SK-N-SH (cell line): ENCODE measurements at places on chromosomes 5 and 9. TPM values are rescaled to one million over a fixed set of nuclear protein-coding genes. Genes with fewer than 3 reads are reported as not detected.

- no peaks in the 10 kb centered on the region for H3K4me1 ChIP-seq
- H3K27ac ChIP-seq = no peak overlapping the region
- H3K27me3 ChIP-seq = no peaks in the 10 kb centered on the region
- H3K4me3 ChIP-seq = no peak overlapping the region
- peaks cover 59% of the 10 kb centered on the region for H3K36me3 ChIP-seq
Observed at GRCh38 chr5:154298065-154298464, 107.5 kb downstream of the GALNT10 start.

GRCh38 chr9:109033941-109034700 is 20.8 kb upstream of the CTNNAL1 start:
- H3K4me1 ChIP-seq = peaks cover 26% of the 10 kb centered on the region; the same call in 1 of the 2 replicates
- peaks cover 49% of the 10 kb centered on the region for H3K36me3 ChIP-seq
- DNase-seq = no peak
- no peaks in the 10 kb centered on the region for H3K27me3 ChIP-seq

DNA sequence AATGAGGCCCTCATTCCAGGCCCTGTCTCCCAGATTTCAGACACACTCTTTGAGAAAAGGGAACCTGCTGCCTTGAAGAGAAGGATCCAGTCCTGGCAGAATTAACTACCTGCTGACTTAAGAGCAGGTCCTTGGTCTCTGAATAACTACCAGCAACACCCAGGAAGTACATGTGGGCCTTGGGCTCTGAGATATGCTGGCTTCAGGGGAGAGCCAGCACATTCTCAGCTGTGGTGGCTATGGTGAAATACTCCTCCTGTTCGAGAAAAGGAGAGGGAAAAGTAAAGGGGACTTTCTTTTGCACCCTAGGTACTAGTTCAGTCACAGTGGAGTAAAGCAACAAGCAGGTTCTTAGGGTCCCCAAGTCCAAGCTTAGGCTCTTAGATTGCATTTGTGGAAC is 120.0 kb downstream of the HMHB1 start:
- no peaks in the 10 kb centered on the region for H3K4me1 ChIP-seq
- no peak overlapping the region for H3K4me3 ChIP-seq
- no peaks in the 10 kb centered on the region for H3K36me3 ChIP-seq
- H3K27ac ChIP-seq = no peak overlapping the region
- H3K27me3 ChIP-seq = no peaks in the 10 kb centered on the region
- DNase-seq = no peak

DNA sequence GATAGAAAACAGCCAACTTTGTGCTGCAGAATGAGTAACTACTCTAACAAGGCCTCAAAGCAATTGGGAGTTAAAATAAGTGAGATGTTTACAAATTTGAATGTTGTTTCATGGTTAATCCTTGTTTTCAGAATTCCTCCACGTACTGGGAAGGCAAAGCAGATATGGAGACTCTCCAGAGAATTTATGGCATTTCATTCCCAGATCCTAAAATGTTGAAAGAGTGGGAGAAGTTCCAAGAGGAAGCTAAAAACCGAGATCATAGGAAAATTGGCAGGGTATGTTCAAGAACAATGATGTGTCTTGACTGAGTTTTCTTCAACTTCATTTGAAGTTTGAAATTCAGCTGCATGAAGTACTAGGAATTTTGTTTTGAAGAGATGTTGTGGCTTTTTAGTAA is 16.4 kb downstream of the TARS1 start:
- no peak overlapping the region for H3K27ac ChIP-seq
- H3K4me3 ChIP-seq = no peak overlapping the region
- peaks cover 97% of the 10 kb centered on the region for H3K36me3 ChIP-seq
- no peaks in the 10 kb centered on the region for H3K27me3 ChIP-seq
- H3K4me1 ChIP-seq = no peaks in the 10 kb centered on the region

- no peak for DNase-seq
- peaks cover 26% of the 10 kb centered on the region for H3K27me3 ChIP-seq
- H3K4me1 ChIP-seq = 0 out of 2 replicates have a peak, but pooled peaks cover 5% of the 10 kb centered on the region
- H3K27ac ChIP-seq = no peak overlapping the region
Observed at GRCh38 chr9:107483666-107484065, 5.9 kb downstream of the KLF4 start.

DNA sequence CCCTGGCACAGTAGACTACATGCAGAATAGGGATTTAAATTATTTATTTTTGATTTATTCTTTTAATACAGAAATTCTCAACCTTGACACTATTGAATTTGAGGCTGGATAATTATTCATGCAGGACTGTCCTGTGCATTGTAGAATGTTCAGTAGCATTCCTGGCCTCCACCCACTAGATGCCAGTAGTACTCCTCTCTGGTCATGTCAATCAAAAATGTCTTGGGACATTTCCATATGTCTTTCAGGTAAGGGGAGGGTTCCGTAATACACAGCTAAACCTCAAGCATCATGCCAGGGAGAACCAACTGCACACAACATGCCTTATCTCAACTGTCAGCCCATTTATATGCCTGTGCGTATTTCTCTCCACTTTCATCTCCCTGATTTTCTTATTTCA is 231.8 kb downstream of the BRINP1 start:
- no peaks in the 10 kb centered on the region for H3K27me3 ChIP-seq
- no peak overlapping the region for H3K27ac ChIP-seq
- no peak overlapping the region for H3K4me3 ChIP-seq
- no peaks in the 10 kb centered on the region for H3K36me3 ChIP-seq
- no peaks in the 10 kb centered on the region for H3K4me1 ChIP-seq

DNA sequence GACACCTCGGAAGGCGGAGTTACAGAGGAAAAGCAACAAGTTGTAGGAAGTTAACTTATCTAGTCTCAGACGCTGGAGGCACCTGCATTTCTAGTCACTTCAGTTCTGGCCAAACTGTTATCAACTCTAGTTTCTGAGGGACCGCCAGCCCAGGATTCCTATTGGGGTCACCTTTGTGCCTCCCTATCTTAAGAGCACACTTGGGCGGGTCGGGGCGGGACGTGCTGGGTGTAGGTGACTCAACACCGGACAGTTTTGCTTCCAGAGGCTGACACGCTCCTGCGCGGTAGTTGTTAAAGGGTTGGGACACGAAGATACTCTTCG is 679 bp upstream of the KDM4C start:
- H3K4me1 ChIP-seq = peaks cover 4% of the 10 kb centered on the region
- H3K27ac ChIP-seq = peak overlapping the region; percentile 91
- H3K4me3 ChIP-seq = peak overlapping the region; percentile 77

GRCh38 chr9:3520564-3520963 is 5.2 kb downstream of the RFX3 start:
- H3K36me3 ChIP-seq = no peaks in the 10 kb centered on the region
- H3K27me3 ChIP-seq = no peaks in the 10 kb centered on the region
- H3K27ac ChIP-seq = no peak overlapping the region

DNA sequence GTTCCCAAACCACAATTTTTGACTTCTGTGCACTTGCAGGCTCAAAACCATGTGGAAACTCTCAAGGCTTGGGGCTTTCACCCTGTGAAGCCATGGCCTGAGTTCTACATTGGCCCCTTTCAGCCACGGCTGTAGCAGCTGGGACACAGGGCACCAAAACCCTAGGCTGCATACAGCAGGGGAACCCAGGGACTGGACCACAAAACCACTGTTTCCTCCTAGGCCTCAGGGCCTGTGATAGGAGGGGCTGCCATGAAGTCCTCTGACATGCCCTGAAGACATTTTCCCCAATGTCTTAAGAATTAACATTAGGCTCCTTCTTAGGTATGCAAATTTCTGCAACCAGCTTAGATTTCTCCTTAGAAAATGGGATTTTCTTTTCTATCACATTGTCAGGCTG is 312.1 kb upstream of the TUSC1 start:
- DNase-seq = no peak
- no peak overlapping the region for H3K27ac ChIP-seq
- H3K27me3 ChIP-seq = no peaks in the 10 kb centered on the region
- no peak overlapping the region for H3K4me3 ChIP-seq

DNA sequence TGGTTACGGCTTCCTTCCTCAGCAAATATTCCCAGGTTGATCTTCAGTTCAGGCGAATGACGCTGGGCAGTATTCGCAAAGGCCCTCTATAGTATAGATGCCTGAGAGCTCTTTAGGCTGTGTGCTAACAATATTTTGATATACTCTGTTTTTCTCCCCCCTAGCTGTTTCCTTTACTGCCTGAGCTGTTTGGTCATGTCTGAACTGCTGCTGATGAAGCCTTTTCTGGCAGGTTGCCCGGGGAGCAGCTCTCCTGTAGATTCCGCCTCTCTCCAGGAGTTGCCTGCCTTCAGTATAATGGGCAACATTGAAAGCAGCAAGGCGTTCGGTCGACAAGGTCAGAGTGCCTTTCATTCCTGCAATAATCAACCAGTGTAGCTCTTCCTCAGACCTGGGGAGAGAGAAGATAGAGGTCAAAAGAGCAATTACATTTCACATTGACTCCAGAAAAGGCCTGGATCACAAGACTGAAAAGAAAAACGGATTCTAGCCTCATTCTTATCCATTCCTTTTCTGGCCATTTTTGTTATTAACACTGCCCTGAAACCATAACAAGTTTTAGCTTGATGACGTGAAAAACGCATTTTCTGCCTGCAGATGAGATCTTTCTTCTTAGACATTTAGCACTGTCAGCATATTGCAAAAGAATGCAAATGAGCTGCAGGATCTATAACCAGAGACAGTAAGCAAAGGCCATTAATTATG is 60.1 kb upstream of the ZNF608 start:
- H3K4me3 ChIP-seq = no peak overlapping the region
- DNase-seq = peak; percentile 78

SLC6A18 gene
- polyA plus RNA-seq = not detected in 2 replicates

ELAVL2 gene
- polyA plus RNA-seq = 0.15 and 0.28 TPM in 2 replicates

GPX3 gene
- 3.2 and 3.8 TPM in 2 replicates for polyA plus RNA-seq

IL5 gene
- polyA plus RNA-seq = not detected in 2 replicates
